Stimulated activated CD4-positive, alpha-beta T cell treated with anti-CD3 and anti-CD28 coated beads, Interleukin-12 subunit alpha, Interleukin-12 subunit beta, amount 100 ng/mL, for 48 hours (primary cell): ENCODE measurements at places on chromosomes 5 and 9.

- no peak for DNase-seq
These were observed 60.9 kb upstream of the GDNF start for GRCh38 chr5:37900692-37901091.

GRCh38 chr9:122106576-122106975 is 13.5 kb upstream of the TTLL11 start:
- no peak for DNase-seq

DNA sequence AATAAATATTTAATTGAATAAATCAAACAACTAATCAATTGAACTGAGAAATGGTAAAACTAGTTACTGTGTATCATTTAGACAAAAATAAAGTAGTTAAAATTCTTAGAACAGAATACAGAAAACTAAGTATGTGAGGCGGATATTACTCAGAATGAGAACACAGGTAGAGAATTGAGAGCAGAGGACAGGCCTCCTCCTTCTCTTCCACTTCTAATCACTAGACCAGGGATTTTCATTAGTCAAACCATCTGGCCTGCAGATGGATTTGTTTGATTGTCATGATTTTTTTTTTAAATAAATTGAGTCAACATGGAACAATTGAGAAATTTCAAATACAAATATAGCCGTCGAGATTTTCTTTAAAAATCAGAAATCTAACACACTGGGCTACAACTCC is 198.6 kb upstream of the HMHB1 start:
- no peak for DNase-seq

GRCh38 chr5:76787237-76787636 is 31.6 kb upstream of the F2RL1 start:
- DNase-seq: no peak

DNA sequence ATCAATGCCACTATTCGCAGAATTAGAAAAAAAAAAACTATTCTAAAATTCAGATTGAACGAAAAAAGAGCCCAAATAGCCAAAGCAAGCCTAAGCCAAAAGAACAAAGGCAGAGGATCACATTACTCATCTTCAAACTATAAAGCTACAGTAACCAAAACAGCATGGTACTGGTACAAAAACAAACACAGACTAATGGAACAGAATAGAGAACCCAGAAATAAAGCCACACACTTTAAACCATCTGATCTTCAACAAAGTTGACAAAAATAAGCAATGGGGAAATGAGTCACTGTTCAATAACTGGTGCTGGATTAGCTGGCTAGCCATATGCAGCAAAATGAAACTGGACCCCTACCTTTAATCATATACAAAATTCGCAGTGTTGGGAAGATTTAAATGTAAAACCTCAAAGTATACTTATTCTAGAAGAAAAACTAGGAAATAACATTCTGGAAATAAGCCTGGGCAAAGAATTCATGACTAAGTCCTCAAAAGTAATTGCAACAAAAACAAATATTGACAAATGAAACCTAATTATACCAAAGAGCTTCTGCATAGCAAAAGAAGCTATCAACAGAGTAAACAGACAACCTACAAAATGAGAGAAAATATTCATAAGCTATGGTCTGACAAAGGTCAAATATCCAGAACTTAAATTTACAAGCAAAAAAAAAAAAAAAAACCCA is 153.7 kb downstream of the NDUFS4 start:
- no peak for DNase-seq

- DNase-seq: no peak
These were observed 129.2 kb upstream of the MAN2A1 start for GRCh38 chr5:109560554-109560953.

- DNase-seq: no peak
These were observed 29.3 kb downstream of the TRIM32 start for GRCh38 chr9:116716438-116716837.

DNA sequence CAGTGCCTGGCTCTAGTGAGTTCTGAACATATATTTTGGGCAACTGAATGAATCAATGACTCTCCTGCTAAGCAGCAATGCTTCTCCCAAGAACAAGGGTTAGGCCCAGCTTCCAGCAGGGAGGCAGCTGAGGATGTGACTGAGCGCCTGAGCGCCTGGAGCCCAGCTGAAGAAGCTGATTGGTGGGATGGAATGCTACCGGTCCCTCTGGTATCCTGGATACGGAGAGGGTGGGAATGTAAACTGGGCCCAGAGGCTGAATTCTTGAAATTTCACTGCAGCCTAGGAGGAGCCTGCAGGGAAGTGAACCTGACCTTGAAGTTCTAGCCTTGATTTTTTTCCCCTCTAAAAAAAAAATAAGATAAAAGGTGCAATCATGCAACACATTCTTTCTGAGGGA is 43.2 kb downstream of the WWC1 start:
- no peak for DNase-seq

- DNase-seq: no peak
These were observed 24.2 kb downstream of the TRIO start for GRCh38 chr5:14167211-14167845.

DNA sequence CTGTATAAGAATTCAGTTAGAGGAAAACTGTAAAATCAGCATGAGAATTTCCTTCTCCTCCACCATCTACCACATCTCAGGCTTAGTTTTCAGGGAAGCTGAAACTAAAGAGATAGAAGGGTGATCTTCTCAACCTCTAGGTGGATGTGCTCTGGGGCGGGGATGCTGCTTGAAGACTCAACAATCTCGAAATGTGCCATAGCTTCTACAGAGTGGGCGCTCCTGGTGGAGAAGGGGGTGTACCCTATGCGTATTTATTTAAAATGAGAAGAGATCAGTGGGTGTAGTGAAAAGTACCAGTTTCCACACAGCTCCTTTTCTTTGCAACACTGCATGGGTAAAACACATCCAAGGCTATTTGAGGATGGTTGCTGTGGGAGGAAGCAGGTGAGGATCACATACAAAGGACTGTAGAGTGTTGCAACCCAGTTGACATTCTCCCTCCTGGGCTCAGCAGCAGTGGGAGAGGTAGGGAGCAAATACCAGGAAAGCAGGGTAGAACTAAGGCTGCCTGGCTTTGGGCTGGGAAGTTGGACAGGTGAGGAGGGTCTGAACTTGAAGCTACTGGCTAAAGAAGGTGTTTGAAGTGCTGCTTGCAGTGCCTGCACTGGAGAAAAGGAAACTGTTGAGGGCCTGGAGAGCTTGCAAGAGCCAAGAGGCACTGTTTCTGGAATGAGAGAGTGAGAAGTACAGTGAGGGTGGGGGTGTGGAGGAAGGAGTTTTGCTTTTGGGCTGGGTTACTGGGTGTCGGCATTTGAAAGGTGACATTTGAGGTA is 73.1 kb downstream of the MAST4 start:
- no peak for DNase-seq

DNA sequence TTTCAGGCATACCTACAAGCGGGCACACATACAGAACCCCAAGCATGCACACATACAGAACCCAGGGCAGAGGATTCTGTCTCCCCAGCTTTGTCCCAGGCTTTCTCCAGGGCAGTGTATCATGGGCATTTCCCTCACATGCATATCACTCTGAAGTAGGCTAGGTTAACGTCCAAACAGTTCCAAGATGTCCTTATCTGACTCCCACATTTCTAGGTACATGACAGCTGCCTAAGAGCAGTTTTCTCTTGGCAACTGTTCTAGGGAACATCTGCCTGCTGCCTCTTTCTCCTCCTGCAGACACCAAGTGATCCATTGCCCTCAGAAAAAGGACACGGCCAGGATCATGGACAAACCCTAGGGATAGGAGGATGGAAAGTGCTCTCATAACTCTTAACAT is 84.9 kb upstream of the NR3C1 start:
- DNase-seq: no peak

- peak; percentile 68 for DNase-seq
These were observed 85.2 kb upstream of the ZBTB43 start for GRCh38 chr9:126719618-126720031.

- no peak for DNase-seq
These were observed 165.6 kb upstream of the MPDZ start for GRCh38 chr9:13445103-13445500.

DNA sequence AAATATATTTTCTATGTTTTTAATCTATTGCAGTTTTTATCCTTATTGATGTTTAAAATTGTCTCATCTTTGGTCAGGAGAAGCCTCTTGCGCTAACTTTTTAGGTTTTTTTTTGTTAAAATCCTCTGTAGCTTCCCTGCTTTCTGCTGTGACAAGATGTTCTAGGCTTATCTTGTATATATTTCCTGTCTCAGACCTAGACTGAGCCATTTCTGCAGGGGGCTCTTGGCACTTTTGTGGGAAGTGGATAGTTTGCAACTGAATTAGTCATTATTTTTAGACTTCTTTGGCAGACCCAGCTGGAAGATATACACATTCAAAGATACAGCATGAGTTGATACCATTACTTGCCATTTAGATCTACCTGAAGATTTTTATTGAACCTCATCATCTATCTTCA is 28.8 kb downstream of the TCERG1 start:
- DNase-seq: no peak

DNA sequence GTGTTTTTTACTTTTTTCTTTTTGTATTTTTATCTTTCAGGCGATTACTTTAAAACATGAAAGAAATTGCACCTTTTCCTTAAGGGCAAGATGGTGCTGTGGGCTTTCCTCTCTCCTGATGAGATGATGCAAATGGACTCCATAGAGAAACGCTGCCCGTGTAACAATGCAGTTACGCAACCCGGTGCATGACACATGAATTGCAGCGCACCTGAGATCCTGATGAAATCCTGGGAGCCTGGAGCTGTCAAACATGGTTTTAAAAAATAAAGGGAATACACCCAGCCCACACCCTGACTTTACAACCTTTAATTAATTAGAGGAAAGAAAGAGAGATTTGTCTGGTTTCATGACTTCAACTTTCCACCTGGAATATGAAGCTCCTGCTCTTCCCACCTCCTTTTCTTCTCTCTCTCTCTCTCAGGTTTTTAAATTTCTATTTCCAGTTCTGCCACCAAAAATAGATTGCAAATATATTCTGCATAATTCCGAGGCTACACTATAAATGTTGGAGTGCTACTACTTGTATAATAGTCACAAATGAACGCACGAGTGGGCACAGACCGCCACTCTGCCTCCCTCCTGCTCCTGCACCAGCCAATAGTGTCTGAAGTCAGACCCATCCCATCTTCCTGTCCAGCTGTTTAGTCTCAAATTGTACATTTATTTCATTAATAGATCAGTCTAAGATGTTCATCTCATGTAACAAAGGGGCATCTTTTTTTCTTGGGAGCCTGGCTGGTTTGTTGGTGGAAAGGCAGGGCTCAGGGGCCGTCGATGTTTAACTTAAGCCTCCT is 179.1 kb downstream of the AUH start:
- no peak for DNase-seq

GRCh38 chr9:117691367-117691766 is 12.8 kb upstream of the TLR4 start:
- no peak for DNase-seq

DNA sequence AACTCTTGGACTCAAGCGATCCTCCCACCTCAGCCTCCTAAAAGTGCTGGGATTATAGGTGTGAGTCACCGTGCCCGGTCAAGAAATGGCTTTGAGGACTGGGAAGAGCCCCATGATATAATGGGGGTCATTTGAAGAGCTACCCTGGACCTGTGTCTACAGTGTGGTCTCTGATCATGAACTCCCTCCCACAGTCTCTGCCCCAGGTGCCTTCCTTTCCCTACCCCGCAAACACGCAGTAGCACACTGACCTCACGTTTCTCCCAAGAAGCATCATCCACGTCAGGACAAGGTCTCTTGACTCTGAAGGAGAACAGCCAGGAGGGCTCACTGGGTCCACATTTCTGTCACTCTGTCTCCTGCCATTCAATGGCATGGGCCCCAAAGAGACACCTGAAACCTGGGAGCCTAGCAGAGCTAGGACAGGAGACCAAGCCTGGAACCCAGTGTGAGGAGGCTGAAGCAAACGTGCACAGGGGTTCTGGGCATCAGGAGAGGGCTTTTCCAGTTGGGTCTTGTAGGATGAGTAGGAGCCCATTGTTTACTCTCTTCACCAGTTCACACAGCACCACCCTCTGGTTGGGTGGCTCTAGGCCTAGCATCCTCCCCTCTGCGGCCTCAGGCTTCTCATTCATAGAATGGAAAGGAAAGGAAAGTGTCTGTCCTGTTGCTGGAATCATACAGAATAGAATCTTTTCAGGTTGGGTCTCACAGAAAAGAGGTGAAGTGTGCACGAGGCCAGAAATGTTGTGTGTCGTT is 23.0 kb downstream of the PRRX2 start:
- DNase-seq: no peak

DNA sequence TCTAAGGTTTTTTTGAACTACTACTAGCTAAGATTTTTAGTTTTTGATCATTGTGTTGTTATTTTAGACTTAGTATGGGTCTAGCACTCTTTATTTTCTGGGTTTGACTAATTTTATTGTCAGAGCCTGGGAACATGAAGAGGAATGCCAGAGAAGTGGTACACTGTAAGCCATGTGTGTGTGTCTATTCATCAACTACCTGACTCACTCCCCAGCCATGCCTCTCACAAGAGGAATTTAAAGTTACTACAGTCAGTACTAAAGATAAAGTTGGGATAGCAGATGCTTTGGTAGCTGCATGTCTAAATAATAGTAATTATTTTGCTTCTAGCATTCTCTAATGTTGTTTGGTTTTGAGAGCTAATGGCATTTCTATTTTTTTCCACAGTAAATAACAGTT is 264.8 kb downstream of the CSNK1G3 start:
- no peak for DNase-seq
